Astrocyte (in vitro differentiated cells and primary cell): ENCODE measurements at places on chromosomes 12 and 14. TPM values are rescaled to one million over a fixed set of nuclear protein-coding genes. Genes with fewer than 3 reads are reported as not detected.

TTC6 gene
- not detected in 2 replicates for total RNA-seq

REM2 gene
- 0.48 and 0.79 TPM in 2 replicates for total RNA-seq

HOXC12 gene
- total RNA-seq, result not detected in 2 replicates

CELA1 gene
- total RNA-seq, result not detected in 2 replicates

GLIPR1L2 gene
- total RNA-seq, result 0.14 and 0.25 TPM in 2 replicates

PNMA1 gene
- total RNA-seq, result 67.4 and 74.3 TPM in 2 replicates

LPAR5 gene
- total RNA-seq, result 0.73 and 0.89 TPM in 2 replicates

VWF gene
- total RNA-seq, result 0.23 and 0.82 TPM in 2 replicates

DNA sequence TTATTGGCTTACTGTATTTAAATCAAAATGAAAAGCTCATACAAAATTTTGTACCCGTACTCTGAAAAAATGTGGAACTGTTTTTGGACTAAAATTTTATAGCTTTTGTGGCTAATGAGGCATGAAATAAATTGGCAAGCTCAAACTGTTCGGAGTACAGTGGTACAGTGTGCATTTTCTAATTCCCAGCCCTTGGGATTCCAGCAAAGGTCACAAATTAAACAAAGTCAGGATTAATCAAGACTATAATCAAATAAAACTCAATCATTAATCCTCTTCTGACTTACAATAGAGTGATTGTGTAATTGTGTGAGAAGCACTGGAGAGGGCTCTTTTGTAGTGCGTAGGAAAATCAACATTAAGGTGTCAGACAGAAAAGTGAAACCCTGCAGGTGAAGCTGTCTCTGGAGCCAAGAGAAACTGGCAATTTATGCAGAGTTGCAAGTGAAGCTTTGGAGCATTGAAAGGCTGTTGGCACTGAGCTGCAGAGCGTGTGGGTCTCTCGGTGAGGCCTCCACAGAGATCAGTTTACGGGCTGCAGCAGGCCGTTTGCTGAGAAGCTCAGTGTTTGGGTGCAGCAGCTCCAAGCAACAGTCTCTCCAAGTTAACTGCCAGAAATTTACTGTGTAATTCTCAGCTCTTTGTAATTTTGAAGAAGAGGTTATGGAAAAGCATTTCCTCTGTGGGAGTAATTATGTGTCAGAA is 275.9 kb downstream of the FBXL14 start:
- H3K27me3 ChIP-seq, result no peaks in the 10 kb centered on the region
- no peak overlapping the region for H3K27ac ChIP-seq
- H3K36me3 ChIP-seq, result no peaks in the 10 kb centered on the region
- peak overlapping the region; percentile 4 for H3K4me3 ChIP-seq
- peak; percentile 62 for DNase-seq

DNA sequence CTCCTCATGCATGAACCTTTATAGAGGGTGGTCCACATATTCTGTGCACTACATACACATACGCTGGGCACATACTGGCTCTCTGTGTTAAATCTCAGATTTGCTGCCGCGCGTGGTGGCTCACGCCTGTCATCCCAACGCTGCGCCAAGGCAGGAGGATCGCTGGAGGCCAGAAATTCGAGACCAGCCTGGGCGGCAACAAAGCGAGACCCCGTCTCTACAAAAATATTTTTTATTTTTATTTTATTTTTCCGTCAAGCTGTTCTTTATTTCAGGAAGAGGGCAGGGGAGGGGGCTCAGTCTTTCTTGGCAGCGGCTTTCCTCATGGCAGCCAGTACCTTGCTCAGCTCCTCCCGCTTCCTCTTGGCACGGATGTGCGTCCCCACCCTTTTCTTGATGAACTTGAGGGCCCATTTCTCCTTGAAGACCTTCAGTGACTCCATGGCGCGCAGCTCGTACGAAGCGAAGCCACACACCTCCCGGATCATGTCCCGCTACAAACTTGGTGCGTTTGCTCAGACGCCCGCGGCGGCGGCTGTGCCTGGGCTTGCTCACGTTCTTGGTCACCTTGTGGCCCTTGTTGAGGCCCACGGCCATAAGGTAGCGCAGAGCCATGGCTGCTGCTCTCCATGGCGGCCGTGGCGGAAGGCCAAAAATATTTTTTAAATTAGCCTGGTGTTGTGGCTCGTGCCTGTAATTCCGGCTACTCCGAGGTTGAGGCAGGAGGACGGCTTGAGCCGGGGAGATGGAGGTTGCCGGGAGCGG is 3.2 kb downstream of the DCAF4 start:
- DNase-seq, result no peak
- H3K27ac ChIP-seq, result no peak overlapping the region
- H3K36me3 ChIP-seq, result no peaks in the 10 kb centered on the region
- H3K4me3 ChIP-seq, result no peak overlapping the region
- H3K4me1 ChIP-seq, result peaks cover 8% of the 10 kb centered on the region
- H3K27me3 ChIP-seq, result no peaks in the 10 kb centered on the region

GRCh38 chr12:6272300-6273204 is 37.9 kb upstream of the PLEKHG6 start:
- peaks cover 8% of the 10 kb centered on the region for H3K4me1 ChIP-seq
- H3K27ac ChIP-seq, result no peak overlapping the region
- no peaks in the 10 kb centered on the region for H3K27me3 ChIP-seq
- no peak overlapping the region for H3K4me3 ChIP-seq
- H3K36me3 ChIP-seq, result no peaks in the 10 kb centered on the region

DNA sequence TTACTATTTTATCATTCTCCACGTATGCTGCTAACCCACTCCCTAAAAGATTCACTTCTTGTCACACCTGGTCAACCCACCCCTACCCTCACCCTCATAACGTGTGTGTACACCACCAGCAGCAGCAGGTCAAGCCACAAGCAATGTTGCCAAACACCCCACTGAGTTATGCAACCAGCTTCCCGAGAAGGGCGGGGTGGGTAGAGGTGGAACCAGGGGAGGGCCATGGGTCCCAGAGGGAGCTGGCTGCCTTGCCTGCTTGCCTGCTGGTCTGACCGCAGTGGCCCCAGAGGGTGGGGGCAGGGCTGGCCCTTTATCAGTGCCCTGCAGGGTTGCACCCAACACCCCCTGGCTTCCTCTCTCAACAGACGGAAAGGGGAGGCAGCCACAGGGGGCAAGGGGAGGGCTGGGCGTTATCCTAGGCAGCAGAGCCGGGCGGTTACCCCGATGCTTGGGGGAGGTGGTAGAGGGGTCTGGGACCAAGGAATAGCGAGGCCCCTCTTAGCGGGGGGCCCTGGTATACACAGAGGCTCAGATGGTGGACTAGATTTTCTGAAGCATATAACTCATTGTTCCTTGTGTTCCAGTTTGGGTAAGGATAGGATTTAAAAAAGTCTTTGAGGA is 3.5 kb upstream of the NFE2 start:
- H3K36me3 ChIP-seq, result no peaks in the 10 kb centered on the region
- no peak overlapping the region for H3K27ac ChIP-seq
- H3K4me3 ChIP-seq, result no peak overlapping the region
- H3K4me1 ChIP-seq, result peaks cover 9% of the 10 kb centered on the region
- H3K27me3 ChIP-seq, result peaks cover 36% of the 10 kb centered on the region

- H3K27ac ChIP-seq, result no peak overlapping the region
- no peaks in the 10 kb centered on the region for H3K36me3 ChIP-seq
- H3K27me3 ChIP-seq, result no peaks in the 10 kb centered on the region
Measured at GRCh38 chr12:67988601-67989021, 636 bp upstream of the IFNG-AS1 start.

- H3K36me3 ChIP-seq, result no peaks in the 10 kb centered on the region
- peak overlapping the region; percentile 29 for H3K4me3 ChIP-seq
- no peak overlapping the region for H3K27ac ChIP-seq
- H3K4me1 ChIP-seq, result peaks cover 17% of the 10 kb centered on the region
- peak; percentile 42 for DNase-seq
Measured at GRCh38 chr12:51341251-51342007, 5.0 kb downstream of the CELA1 start.

DNA sequence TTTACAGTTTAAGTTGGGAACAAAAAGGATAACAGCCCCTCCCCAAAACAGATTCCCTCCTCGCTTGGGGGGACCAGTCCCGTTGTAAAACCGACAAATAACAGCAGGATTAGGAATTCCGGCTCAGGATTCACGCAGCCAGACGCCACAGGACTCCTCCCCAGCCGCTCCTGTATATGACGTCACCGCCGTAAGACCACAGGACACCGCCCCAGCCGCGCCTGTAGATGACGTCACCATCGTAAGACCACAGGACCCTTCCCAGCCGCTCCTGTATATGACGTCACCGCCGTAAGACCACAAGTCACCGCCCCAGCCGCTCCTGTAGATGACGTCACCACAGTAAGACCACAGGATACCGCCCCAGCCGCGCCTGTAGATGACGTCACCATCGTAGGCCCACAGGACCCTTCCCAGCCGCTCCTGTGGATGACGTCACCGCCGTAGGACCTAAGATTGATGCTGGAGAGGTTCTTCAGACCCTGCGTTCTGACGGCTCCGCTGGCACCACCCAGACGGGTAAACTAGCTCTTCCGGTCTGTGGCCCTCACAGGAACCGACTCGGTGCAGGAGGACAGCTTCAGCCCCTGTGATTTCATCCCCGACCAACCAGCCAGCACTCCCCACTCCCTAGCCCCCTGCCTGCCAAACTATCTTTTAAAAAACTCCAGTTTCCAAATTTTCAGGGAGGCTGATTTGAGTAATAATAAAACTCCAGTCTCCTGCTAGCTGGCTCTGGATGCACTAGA is 43.9 kb upstream of the FBRSL1 start:
- no peaks in the 10 kb centered on the region for H3K36me3 ChIP-seq
- H3K4me3 ChIP-seq, result peak overlapping the region; percentile 23
- DNase-seq, result peak; percentile 32
- peaks cover 5% of the 10 kb centered on the region for H3K27me3 ChIP-seq

- no peak for DNase-seq
- H3K36me3 ChIP-seq, result no peaks in the 10 kb centered on the region
- H3K27ac ChIP-seq, result no peak overlapping the region
- H3K4me3 ChIP-seq, result no peak overlapping the region
Measured at GRCh38 chr14:73761618-73762355, 47.6 kb upstream of the PNMA1 start.

DNA sequence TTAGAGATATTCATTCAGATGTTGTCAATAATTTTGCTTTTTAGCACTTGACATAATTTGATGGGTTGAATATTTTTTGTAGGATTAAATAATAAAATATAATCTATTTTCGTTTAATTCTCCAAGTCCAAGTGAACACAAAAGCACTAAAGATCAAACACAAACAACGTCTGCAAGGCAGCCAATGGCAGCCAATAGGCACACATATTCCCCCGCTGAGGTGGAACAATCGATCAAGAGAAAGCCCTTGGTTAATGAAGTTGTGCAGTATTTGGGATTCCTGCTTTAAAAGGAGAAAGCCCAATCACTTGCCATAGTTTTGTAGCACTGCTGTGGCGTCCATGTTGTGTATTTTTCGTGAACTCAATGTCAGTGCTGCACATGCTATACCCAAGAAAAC is 1.5 kb downstream of the DHRS7 start:
- no peak overlapping the region for H3K27ac ChIP-seq
- H3K27me3 ChIP-seq, result no peaks in the 10 kb centered on the region
- no peak for DNase-seq
- no peaks in the 10 kb centered on the region for H3K36me3 ChIP-seq
- H3K4me3 ChIP-seq, result peak overlapping the region; percentile 94

DNA sequence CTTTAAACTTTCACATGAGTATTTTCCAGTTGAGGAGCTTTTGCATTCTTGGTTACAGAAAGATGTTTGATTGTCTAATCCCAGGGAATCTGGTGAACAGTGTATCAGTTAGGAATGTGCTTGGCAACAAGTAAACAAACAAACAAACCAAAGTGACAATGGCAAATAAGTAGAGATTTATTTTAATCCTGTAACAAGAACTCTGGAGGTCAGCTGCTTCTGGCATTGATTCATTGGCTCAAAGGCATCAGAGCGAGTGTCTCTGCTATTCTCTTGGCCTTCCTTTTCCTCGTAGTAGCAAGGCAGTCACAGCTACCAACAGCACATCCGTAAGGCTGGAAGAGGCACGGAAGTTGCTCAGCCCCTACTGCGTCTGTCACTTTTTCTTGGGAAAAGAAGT is 37.2 kb downstream of the CRADD start:
- peaks cover 3% of the 10 kb centered on the region for H3K4me1 ChIP-seq
- no peaks in the 10 kb centered on the region for H3K36me3 ChIP-seq
- DNase-seq, result peak; percentile 3
- H3K27me3 ChIP-seq, result no peaks in the 10 kb centered on the region

DNA sequence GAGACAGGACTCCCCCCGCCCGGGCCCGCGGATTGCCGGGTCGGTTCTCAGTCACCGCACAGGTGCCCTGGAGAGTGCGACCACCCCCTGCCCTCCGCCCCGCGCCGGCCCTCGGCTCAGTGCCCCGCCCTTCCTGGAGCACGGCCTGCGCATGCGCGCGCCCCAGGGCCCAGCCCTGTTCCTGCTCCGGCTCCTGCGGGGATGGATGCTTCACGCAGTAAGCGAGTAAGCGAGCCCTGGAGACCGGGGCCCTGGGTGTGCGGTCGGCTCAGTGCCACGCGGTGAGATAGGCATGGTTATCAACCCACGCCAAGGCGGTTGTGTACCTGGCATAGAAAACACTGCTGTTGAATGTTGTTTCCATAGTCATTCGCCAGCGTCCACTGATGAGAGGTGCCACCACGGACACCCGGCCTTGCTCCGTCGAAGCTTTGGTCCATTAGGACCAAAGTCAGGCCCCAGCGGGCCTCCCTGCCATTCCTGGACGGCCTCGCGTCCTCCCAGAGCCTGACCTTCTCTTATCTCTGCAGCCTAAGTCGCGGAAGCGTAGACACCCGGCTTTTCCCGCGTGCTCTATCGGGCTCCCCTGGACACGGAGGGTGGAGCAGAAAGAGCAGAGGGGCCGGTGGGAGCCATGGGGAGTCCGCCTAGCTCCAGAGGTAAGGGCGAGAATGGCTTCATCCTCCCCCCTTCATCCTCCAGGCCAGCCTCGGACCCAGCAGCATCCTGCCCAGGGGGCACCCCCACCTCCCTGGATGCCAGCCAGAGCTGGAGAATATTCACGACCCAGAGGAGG is 90.6 kb downstream of the PAPOLA start:
- H3K27me3 ChIP-seq, result no peaks in the 10 kb centered on the region
- no peak overlapping the region for H3K27ac ChIP-seq
- DNase-seq, result peak; percentile 8
- no peaks in the 10 kb centered on the region for H3K36me3 ChIP-seq
- peak overlapping the region; percentile 46 for H3K4me3 ChIP-seq

DNA sequence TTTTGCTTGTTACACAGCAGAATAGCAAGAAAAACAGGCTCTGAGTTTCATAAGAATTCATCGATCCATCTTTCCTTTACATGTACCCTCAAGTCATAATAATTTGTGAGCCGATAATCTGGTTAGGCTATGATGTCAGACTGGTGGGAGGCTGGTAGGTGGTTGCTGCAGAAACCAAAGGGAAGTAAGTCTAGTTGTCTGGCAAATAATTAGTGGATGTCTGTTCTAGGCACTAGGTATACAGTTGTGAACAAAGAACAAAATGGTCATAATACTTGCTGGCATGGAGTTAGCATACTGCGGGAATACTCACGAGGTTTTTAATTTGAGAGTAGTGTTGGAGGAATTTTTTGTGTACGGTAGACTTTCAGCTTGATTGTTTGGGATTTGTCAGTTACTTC is 8.8 kb downstream of the SUSD6 start:
- H3K27ac ChIP-seq, result no peak overlapping the region
- H3K4me3 ChIP-seq, result no peak overlapping the region
- no peaks in the 10 kb centered on the region for H3K27me3 ChIP-seq
- peaks cover 26% of the 10 kb centered on the region for H3K4me1 ChIP-seq
- peak; percentile 53 for DNase-seq
- H3K36me3 ChIP-seq, result no peaks in the 10 kb centered on the region

- H3K4me3 ChIP-seq, result no peak overlapping the region
- H3K36me3 ChIP-seq, result no peaks in the 10 kb centered on the region
- H3K4me1 ChIP-seq, result no peaks in the 10 kb centered on the region
- no peaks in the 10 kb centered on the region for H3K27me3 ChIP-seq
Measured at GRCh38 chr12:42854826-42855225, 265.3 kb upstream of the PRICKLE1 start.
